ENCODE measurements at places on chromosomes 13 and 19.

DNA sequence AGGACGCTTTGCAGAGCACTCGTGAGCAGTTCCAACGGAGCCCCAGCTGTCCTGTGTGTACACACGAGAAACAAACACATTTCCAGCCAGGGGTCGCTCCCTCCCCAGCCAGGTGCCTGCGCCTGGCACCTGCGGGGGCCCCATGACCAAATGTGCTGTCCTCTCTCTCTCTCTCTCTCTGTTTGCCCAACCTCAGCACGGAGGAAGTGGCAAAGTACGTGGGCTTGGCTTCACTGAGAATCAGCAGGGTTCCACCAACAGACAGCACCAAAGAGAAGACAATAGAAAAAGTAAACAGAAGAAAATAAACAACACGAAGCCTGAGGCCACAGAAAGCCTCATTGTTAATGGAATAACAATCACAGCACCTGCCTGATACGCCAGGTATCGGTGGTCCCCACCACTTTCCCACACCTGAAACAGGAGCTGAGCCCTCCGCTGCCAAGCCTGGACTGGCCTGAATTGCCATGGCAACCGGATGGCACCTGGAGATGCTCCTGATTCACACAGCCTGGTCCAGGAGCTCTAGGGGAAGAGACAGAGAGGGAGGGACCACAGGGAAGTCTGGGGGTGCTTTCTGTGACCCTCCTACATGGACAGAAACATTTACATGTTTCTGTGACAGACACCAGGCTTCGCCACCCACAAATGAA is 103.9 kb upstream of the CACNA1A start:
- DNase-seq = no peak

- DNase-seq = no peak
Observed at GRCh38 chr13:53568491-53568890, 539.9 kb downstream of the OLFM4 start.

DNA sequence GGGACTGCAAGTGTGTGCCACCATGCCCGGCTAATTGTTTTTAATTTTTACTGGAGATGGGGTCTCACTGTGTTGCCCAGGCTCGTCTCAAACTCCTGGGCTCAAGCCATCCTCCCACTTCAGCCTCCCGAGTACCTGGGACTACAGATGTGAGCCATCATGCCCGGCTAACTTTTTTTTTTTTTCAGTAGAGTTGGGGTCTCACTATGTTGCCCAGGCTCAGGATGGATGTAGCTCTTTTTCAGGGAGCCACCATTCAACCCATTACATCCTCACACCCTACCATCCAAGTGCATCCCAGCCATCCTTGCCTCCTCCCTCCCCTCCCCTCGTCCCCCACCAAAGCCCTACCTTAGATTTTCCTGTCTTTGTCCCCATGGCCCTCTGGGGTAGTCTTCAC is 14.9 kb downstream of the CELF5 start:
- DNase-seq = no peak

DNA sequence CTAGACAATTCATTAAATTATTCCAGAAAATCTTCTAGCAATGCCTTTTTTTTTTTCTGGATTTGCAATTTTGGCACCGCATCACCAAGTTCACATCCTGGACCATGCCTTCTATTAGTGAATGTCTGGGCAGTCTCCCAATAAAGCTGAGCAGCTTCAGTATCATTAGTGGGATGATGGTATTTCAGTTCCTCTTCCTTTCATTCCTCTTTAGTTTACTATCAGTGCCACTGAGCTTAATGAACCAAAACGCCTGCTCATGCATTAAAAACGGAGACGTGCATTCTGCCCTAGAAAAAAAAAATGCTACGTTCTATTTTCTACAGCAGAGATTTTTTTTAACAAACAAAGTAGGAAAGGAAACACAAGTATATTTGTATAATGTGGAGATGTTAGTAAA is 343.0 kb downstream of the PCDH9 start:
- no peak for DNase-seq

- peak; percentile 62 for DNase-seq
Observed at GRCh38 chr19:45406226-45407090, at the start of gene POLR1G. Gene POLR1G (plus strand): TSS chr19:45406644. CDS start chr19:45406697, 53 bp downstream.

DNA sequence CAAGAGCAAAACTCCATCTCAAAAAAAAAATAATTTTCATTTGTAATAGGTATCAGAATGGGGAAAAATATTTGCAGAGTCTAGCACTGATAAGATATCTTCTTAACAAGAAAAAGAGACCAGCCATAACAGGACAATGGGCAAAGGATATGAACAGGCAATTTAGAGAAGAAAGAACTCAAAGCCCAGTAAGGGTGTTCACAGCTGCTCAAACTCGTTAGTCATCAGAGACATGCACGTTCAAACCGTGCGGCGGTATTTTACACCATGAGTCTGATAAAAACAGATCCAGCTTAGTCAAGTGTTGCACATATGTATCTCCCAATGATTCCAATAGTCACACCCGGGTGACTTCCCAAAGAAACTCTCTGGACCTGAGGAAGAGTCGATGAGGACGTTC is 13.7 kb upstream of the NCCRP1 start:
- no peak for DNase-seq

DNA sequence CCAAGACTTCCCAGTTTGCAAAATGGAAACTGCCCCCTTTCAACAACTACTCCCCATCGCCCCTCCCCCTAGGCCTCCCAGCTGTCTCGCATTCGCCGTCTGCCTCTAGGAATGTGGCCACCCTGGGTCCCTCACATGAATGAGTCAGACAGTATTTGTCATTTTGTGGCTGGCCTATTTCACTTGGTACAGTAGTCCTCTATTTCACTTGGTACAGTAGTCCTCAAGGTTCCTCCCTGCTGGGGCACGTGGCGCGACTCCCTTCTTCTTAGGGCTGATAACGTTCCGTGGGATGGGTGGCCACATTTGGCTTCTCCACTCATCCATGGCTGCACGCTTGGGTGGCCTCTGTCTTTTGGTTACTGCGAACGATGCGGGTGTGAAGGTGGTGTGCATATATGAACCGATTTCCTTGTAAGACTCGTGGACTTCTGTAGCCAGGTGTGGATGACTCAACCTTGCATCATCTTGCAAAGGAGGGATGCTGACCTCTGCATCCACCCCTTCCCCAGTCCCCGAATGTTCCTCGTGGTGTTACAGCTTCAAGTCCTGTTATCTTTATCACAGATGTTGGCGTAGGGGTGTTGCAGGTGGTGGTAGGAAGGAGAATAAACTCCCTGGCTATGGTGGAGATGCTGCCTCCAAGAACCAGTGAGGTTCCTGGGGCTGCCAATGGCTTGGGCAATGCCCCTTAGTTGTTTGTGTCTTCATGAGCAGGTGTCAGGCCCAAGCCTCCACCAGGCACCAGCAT is 112.1 kb upstream of the SOX1 start:
- DNase-seq = no peak

GRCh38 chr19:55255618-55256423 is 3.0 kb downstream of the PPP6R1 start:
- DNase-seq = peak; percentile 53

DNA sequence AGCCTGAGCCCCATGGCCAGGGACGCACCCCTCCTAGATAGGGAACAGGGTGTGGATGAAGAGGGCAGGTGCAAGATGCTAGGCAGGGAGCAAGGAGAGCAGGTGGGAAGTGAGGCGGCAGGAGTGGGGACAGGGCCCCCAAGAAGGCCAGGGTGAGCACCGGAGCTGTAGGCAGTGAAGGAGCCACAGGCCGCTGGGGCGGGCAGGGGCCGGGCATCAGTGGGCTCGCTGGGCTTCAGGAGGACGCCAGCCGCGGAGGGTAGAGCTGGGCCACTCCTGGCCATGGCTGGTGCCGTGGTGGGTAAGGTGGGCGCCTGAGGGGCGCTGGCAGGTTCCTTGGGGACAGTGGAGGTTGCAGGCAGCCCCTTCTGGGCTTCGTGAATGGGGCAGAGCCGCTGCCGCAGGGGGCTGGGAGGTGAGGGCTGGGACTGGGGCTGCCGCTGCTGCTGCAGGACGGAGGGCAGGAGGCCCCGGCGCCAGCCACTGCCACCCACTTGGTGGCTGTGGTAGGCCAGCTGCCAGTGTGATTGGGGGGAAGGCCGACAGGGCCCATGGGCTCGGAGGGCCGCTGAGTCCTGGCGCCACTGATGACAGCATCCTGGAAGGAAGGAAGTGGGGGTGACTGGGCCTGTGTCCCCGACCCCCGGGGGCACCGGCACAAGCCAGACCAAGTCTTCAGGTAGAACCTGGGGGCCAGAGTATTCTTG is 2.1 kb downstream of the NKPD1 start:
- no peak for DNase-seq

- DNase-seq = no peak
Observed at GRCh38 chr13:68232351-68233130, 1002.4 kb upstream of the PCDH9 start.

GRCh38 chr19:31725051-31725450 is 375.8 kb upstream of the TSHZ3 start:
- DNase-seq = no peak

GRCh38 chr13:28337166-28338005 is 157.5 kb downstream of the FLT1 start:
- peak; percentile 77 for DNase-seq

GRCh38 chr19:17332677-17333581 is 1.7 kb downstream of the ANO8 start:
- peak; percentile 43 for DNase-seq

DNA sequence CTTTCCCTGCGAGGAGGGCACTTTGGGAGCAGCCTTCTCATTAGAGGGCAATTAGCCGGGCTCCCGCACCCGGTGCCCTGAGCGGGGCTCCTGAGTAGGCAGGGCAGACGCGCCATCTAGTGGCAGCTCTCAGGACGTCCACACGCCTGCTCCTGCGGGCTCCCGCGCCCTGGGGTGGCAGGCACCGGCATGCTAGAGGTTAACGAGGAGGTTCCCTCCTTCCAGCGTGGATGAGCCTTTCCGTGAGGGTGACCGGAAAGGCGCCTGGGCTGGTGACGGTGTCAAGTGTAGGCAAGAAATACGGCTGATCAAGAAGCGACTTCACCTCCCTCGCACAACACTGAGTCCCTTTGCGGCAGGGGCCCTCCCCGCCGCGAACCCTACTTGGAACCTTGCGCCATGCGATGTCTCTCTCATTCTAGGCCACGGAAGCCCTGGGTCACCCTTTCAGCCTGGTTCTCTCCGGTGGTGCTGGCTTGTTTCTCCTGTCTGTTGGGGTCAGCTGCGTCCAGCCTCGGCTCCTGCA is 67.7 kb downstream of the ALOX5AP start:
- peak; percentile 66 for DNase-seq

DNA sequence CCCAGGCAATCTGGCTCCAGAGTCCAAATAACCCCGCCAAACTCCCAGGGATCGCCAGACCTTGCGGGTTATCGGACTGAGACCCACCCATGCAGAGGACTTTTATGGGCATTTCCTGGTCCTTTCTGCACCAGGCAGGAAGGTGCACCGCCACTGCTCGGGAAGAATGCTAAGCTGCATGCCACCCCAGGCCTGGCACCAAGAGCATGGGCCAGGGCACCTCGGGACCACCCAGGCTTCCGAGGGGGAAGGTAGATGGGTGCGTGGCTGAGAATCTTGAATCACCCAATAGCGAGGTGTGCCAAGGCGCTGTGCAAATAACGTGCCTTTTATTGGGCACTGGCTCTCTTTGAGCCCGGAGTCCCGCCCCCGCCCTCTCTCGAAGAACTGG is 422 bp upstream of the ZNF575 start:
- no peak for DNase-seq

DNA sequence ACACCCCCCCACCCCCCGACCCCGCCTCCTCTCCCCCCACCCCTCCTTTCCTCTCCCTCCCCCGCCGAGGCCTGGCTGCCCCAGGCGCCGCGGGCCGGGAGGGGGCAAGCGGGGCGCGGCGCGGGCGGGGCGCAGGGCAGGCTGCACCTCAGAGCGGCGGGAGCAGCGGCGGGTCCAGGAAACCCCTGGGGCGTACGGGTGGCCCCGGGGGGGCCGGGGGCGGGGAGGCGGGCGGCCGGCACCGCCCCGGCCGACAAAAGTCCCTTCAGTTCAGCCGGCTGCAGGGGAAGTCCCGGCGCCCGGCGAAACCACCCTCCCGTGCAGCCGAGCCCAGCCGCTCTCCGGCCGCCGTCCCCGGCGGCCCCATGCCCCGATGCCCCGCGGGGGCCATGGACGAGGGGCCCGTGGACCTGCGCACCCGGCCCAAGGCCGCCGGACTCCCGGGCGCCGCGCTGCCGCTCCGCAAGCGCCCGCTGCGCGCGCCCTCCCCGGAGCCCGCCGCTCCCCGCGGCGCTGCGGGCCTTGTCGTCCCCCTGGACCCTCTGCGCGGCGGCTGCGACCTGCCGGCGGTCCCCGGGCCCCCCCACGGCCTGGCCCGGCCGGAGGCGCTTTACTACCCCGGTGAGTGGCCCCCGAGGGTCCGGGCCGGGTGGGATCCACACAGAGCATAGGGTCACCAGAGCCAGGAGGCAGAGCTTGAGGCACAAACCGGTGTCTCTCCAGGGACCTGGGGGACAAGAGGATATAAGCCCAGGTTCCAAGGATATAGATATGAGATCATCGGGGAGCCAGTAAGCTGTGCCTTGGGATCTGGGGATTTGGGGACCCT is at the start of gene BCL3:
TSS of gene BCL3 (plus strand) at position 283 of the 829 bp plus-strand sequence. CDS start at position 366, 83 bp downstream.
- DNase-seq = no peak

DNA sequence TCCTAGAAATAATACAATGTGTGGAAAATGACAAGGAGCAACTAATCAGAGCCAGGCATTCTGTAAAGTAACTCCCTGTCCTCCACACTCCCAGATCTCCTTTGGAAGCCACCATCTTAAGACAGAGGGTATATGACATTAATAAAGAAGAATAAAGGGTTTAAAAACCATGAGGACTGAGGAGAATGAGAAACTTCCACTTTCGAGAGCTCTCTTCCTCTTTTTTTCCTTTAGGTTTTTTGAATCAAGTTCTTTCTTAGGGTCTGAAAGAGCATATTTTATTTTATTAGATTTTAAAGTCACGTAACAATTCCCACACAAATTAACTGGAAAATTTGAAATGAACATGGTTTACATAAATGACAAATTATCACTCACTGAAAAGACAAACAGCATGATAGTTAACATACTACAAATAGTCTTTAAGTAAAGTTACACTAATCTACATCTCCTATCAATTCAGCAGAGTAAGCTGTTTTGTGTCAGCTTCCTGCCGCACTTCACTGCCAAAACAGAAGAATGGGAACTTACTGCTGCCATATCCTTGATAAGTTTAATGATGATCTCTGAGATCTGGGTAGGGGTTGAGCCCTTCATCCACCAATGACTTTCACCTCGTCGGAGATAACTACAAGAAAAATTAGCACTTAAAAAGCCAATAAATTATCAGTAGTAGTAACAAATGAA is 38.6 kb upstream of the FBXL3 start:
- no peak for DNase-seq

DNA sequence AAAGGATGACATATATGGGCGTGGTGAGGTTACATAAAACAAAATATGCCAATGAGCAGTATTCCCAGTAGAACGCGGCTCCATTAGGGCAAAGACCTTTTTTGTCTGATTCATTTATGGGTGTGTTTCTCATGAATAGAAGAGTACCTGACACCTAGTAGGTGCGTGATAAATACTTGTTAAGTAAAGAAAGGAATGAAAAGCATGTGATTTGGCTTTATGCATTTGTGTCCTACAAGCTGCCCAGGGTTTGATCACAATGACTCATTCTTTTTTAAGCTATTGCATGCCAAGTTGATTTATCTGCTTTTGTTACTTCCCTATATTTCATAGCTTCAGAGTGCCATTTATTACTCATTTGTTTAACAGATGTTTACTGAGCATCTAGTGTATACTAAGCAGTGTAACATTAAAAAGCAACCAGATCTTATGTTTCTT is 19.1 kb upstream of the KCTD4 start:
- DNase-seq = peak; percentile 70

- no peak for DNase-seq
Observed at GRCh38 chr13:104460554-104460953, 1394.3 kb upstream of the SLC10A2 start.
